ENCODE measurements at places on chromosomes 6 and 20.

DNA sequence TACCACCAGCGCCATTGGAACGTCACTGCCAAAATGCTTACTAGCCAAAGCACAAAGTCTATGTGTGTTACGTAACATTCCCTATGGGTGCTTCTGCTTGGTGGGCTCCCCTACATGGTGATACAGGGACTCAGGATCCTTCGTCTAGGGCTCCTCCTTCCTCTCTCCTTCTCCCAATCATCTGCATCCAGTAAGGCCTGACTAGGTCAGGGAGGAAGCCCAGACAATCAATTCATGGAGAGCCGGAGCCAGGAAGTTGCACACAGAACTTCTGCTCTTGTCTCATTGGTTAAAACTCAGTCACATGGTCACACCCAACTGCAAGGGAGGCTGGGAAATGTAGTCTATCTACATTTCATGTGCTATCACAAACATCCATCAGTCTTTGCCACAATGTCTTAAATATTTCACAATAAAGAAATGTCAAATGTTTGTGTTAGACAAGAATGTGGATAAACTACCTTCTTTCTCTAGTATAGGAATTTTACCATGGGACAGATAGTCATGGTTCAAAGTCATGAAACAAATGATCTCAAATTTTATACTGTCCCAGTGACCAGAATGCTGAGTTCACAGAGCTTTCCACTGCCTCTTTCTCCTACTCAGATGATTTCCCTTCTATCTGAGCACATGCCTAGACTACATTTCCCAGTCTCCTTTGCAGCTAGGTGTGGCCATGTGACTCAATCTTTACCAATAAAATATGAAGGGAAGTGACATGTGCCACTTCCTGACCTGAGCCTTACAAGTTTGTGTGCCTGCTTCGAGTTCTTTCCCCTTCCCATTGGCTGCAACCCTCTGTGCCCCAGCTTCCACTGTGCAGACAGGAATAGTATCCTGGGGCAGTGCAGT lies 9.3 kb upstream of the KCNK15 start:
- DNase-seq, result peak; percentile 38

GRCh38 chr6:36927691-36928546 lies 26.6 kb upstream of the PI16 start:
- no peak for DNase-seq

DNA sequence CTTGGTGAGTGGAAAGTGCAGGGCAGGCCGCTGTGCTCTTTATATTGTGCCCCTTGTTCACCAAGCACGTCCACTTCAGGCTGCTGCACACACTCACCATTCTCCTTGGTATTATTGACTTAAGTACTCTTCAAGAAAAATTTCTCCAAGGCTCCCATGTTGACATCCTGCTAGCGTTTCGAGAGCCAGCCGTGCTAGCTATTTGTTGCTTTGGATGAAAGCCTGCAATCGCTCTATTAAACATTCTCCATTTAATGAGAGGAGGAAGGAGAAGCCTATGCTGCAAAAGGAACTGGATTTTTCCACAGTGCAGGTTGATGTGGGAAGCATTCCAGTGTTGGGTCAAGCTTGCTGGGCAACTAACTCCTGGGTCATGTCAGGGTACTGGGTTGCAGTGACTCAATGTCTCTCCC lies 113.5 kb downstream of the CD83 start:
- no peak for DNase-seq

DNA sequence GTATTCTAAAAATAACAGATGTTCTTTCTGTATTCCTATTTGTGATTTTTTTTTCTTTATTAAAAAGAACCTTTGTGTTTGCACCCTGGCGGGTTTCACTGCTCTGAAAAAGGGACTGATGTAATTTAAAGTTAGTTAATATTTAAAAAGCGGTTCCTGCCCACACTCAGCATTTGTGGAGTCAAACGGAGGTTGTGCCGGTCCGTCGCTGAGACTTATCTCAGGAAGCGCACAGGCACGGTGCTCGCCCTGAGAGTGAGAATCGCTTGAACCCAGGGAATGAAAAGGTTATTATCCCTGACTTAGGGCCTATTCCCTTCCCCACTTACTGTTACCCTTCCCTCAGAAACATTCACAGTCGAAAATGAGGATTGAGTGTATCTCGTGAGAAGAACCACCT lies 366.7 kb downstream of the THBS2 start:
- no peak for DNase-seq

- DNase-seq, result no peak
These were observed 39.1 kb downstream of the FAM209B start for GRCh38 chr20:56572172-56572571.

GRCh38 chr6:135832166-135832565 lies 19.3 kb upstream of the PDE7B start:
- no peak for DNase-seq

DNA sequence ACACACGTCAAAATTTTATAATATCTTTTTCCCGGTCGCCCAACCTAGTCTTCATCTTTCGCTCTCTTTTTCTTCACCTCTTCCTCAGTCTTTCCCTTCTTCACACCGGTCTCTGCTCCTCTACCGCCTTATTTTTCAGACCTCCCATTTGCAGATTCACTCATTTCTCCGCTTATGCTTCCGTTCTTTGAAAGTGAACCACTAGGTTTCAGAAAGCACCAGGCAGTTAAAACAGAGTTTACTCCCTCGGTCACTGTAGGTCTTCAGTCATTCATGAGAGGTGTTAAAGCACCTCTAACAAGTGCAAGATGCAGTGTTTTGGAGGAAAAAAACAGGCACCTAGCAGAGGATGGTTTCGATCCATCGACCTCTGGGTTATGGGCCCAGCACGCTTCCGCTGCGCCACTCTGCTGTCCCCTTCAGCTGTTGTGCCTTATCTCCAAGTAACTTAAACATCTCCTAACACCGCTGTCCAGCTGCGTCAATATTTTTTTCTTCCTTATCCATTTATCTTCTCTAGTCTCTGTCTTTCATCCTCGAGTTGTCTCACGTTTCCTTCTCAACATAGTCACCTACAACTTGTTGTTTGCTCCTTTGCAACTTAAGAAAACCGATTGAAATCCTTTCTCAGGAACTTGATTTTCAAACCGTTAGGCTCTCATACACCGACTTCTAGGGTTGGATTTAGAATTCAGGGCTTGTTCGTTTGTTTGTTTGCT lies 119.7 kb upstream of the ZNF184 start:
- DNase-seq, result peak; percentile 89

- DNase-seq, result no peak
These were observed 33.3 kb upstream of the JAG1 start for GRCh38 chr20:10707068-10707467.

DNA sequence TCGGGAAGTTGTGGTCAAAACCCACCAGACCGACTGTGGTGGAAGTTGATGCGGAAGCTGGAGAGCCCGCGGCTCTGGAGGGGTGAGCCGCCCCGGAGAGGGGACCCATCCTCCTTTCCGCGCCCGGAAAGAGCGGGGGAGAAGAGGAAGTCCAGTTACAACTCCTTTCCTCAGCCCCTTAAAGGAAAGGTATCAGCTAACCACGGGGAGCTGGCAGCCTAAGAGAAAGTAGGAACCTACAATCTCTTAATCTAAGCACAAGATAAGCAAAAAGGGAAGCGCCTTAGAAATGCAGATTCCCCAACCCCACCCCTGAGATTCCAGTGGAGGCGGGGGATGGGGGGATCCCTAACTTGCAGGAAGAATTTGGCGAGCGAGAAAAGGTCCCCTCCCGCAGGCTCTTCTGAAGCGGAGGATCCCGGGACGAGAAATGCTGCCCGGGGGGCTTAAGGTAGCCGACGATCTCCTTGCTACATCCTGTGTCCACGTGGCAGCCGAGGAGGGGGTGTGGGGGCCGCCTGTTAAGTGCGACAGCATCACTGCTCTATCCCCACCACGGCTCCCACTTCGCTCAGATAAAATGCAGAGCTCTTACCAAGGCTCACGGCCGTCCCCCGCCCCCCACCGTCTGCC lies 87.5 kb downstream of the ZFP64 start:
- no peak for DNase-seq

- DNase-seq, result no peak
These were observed 236.3 kb upstream of the SOX4 start for GRCh38 chr6:21357262-21357661.

- DNase-seq, result no peak
These were observed 665 bp downstream of the FASTKD5 start for GRCh38 chr20:3158968-3159431.

DNA sequence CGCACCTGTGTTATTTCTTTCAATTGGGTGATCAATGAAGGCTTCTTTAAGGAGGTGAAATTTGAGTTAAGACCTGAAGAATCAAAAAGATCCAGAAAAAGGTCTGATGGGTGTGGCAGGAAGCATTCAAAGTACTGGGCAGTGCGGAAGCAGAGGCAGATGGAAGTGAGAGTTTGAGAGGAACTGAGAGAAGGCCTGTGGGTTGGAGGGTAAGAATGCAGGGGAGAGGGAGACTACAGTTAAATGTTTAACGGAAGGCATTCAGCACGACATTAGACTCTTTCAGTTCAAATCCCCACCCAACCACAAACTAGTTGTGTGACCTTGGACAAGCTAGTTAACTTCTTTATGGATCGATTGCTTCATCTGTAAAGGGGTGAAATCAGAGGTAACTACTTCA lies 50.5 kb upstream of the GCM1 start:
- no peak for DNase-seq

GRCh38 chr6:157861184-157861583 lies 38.1 kb downstream of the SNX9 start:
- DNase-seq, result no peak

- DNase-seq, result peak; percentile 95
These were observed 57.0 kb upstream of the EPB41L1 start for GRCh38 chr20:36097337-36098151.

- no peak for DNase-seq
These were observed 59.9 kb downstream of the REV3L start for GRCh38 chr6:111423055-111423633.

- peak; percentile 5 for DNase-seq
These were observed 369.4 kb upstream of the HS3ST5 start for GRCh38 chr6:114712129-114712662.

- no peak for DNase-seq
These were observed 27.9 kb downstream of the UBD start for GRCh38 chr6:29531668-29532067.

DNA sequence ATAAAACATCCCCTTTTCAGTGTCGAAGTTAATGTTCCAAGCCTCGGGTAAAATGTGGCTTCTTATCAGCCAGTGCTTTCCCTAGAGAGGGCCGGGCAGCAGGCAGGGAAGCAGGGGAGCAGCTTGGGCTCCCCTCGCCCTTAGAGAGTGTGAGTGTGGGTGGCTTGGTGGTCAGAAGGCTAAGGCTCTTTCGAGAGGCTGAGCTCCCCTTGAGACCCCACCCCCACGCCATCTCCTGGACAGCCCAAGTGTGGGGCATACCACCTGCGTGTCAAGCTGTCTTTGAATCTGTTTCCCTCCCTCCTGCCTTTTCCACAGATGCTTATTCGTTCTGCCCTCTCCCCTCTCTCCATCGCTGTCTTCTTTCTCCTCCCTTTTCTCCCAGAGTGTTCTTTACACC lies 95.1 kb upstream of the FOXP4 start:
- peak; percentile 36 for DNase-seq

- DNase-seq, result no peak
These were observed 143.2 kb downstream of the CEBPB start for GRCh38 chr20:50333812-50334211.

DNA sequence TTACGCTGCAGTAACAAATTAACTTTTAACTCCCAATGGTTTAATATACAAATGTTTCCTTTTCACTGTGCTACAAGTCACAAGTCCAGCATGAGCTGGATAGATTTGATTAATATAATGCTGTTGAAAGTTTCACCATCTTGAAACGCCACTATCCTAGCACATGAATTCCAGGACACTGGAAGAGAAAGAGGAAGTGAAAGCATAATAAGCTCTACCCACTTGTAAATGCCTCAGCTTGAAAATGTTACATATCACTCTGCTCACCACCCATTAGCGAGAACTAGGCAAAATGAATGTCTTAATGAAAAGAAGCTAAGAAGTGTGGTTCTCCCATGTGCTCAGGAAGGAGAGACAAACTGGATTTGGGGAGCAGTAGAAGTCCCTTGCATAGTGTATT lies 46.9 kb downstream of the PCSK2 start:
- no peak for DNase-seq

- DNase-seq, result no peak
These were observed 54.7 kb downstream of the NDUFAF5 start for GRCh38 chr20:13839421-13840092.

DNA sequence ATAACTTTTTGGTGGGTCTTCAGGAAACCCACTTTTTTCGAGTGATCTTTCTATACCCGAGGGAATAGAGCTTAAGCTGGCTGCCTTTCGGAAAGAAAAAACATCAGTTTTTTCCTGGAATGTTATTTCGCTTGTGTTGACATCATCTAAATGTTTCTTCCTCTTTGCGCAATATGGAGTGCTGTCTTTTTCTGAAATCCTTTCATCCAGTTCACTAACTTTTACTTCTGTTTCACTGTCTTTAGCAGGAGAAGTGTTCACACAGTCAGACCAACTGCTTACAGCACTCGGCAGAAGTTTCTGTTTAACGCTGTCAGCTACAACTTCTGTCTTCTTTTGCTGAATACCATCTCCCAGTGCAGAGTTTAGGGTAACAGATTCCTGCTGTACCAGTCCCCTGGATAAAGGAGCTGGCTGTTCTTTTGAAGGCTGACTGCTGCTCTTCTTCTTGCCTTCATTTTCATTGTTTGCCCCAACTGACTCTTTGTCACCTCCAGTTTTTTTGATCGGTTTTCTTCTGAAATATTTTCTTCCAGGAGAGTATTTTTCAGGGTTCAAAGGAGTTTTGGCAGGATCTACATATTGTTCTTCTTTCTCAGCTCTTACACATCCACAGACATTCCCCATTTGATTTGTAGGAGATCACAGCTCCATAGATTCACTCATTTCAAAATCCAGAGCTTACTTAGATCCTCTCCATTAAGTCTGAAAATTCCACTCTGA lies 50.0 kb upstream of the DST start:
- no peak for DNase-seq

GRCh38 chr6:138297761-138298298 lies 79.5 kb upstream of the PBOV1 start:
- no peak for DNase-seq

DNA sequence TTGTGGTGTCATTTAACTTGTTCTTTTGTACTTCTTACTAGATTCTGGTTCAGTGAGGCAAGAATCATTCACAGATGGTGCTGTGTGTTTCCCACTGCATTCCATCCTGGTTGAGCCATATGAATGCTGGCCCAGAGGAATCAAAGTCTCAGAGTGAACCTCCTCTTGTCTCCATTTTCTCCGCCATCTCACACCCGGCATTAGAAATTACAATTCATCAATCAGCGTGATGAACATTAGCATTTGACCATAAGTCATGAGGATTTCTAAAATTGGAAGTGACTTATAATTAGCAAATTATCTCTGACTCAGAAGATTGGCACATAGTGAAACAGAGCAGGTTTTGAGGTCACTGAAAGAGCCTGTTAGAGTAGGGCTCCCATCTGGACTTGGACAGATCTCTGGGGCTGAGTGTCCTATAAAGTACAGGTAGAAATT lies 25.2 kb downstream of the TNFAIP3 start:
- DNase-seq, result no peak
